ENCODE measurements at places on chromosomes 2 and 18.

DNA sequence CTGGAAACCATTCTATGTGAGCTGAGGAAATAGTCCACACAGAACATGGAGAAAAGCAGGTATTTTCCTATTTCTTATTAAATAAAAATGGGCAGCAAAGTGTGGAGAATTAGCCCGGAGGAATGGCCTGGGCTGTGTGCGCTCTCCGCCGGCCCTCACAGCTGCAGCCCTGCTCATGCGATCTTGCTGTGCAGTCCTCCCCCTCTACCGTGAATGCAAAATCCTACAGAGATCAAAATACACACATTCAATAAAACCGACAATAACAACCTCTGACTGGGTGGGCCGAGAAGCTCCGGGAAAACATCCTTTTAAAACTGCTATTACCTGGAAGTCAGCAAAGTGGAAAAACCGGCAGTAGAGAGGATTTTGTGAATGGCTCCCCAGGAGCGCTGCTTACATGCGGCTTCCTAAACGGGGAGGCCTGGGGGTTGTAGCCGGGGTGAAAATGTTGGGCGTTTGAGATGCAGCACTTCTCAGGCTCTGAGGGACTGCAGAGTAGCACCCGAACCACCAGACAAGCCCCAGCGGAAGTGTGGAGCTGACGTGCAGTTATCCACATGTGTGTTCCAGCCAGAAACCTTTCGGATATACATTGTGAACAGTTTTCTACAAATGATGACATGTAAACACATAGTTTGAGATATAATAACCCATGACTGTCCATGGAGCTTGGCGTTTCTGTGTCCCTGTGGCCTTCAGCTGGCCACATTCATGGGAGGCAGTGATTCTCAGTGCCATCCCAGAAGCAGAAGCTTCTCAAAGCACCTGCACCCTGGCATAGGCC is 94.2 kb upstream of the ALKAL2 start:
- DNase-seq, result no peak

GRCh38 chr18:75208155-75208835 is 644 bp downstream of the PTGR3 start:
- peak; percentile 45 for DNase-seq

GRCh38 chr2:163207693-163208370 is 369.3 kb upstream of the KCNH7 start:
- DNase-seq, result no peak

DNA sequence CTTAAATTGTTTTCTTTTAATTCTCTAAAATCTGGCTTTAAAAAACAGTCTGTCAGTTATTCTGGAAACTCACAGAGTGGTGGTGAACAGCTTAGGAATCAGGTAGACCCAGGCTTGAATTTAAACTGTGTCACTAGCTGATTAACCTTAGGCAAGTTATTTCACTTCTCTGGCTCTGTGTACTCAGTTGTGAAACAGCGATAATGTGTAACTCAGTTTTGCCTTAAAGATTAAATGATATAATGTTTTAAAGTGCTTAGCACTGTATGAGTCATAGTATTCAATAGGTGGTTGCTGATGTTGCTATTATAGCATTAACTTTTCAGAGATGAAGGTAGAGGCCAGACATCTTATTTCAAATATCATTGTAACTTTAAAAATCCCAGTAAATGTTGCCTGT is 40.7 kb downstream of the PKP4 start:
- no peak for DNase-seq

GRCh38 chr2:202426751-202427150 is 50.6 kb downstream of the BMPR2 start:
- DNase-seq, result no peak

- peak; percentile 9 for DNase-seq
Measured at GRCh38 chr2:232781765-232782164, 5.4 kb upstream of the KCNJ13 start.

GRCh38 chr2:177832611-177833433 is 239.8 kb downstream of the PDE11A start:
- DNase-seq, result no peak

GRCh38 chr2:64401529-64401880 is 52.5 kb upstream of the LGALSL start:
- DNase-seq, result no peak

- no peak for DNase-seq
Measured at GRCh38 chr2:188647430-188648070, 326.6 kb upstream of the COL3A1 start.

- DNase-seq, result no peak
Measured at GRCh38 chr2:19373352-19373751, 14.9 kb upstream of the OSR1 start.

DNA sequence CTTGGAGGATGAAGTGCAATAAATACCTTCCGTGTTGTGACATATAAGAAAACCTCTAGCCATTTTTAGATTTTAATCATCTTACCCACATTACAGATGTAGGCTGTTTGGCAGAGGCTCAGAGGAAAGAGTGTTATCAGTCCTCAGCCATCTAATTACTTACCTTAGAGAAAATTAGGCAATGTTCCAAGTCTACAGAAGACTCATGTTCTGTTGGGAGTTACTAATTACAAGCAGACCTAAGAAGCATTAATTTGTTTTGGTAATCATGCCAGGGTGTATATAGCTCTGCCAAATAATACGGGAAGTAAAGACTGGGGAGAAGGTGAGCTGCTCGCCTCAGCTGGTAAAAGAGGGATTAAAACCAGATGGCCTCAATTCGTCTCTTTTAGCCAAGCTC is 125.8 kb upstream of the PGAP1 start:
- no peak for DNase-seq

- no peak for DNase-seq
Measured at GRCh38 chr2:170323743-170324142, 145.8 kb downstream of the MYO3B start.

DNA sequence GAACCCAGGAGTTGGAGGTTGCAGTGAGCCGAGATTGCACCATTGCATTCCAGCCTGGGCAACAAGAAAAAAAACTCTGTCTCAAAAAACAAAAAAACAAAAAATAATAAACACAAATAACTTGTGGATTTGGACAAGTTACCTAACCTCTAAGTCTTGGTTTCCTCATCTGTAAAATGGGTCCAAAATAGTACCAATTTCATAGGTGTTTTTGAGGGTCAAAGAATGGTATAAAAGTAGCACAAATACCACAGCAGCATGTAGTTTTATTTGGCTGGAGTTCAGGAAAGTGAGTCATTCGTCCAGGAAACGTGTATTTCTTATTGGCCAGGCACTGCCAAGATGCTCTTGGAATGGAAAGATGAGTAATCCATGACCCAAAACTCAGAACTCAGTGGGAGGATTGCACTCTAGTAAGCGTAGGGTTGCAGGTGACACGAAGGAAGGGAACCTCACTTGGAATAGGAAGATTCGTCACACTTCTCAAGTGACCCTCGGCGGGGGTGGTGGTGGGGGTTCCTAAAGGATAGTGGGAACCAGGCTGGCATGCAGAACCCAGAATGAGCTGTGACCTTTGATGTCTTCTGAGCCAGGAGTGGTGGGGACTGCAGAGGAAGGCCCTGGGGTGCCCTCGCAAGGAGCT is 24.4 kb downstream of the GRHL1 start:
- DNase-seq, result peak; percentile 14

- no peak for DNase-seq
Measured at GRCh38 chr18:57767259-57768050, 35.7 kb downstream of the ATP8B1 start.

- no peak for DNase-seq
Measured at GRCh38 chr2:118246726-118247125, 158.5 kb downstream of the INSIG2 start.

DNA sequence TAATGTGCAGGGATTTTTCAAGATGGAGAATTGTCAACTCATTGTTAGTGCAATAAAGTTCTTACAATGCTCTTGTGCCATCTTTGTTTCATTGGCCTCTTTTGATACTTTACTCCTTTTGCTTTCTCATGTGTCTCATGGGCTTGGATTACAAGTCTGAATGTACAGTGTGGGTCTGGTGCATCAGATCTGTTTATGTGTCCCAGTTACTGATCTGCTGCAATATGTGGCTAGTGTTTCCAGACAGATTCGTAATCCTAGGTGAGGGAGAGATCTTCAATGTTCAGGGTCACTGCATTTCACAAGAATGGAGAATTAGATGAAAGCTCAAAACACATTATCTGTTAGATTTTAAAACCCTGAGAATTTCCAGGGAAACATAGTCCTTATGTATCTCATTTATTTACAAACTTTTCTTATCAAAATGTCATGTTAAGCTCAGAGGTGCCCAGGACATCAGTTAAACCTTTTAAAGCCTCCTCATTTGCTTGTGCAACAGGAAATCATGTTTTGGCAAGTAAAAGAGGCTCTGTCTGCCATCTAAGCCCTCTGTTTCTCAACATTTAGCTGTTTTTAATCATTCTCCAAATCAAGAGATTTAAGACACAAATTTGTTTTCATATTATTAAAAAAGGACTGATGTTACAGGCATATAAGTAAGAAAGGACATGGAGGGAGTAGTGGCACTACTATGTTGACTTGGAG is 108.1 kb downstream of the NUP35 start:
- DNase-seq, result no peak

- no peak for DNase-seq
Measured at GRCh38 chr18:74430806-74431571, 26.1 kb downstream of the DIPK1C start.

DNA sequence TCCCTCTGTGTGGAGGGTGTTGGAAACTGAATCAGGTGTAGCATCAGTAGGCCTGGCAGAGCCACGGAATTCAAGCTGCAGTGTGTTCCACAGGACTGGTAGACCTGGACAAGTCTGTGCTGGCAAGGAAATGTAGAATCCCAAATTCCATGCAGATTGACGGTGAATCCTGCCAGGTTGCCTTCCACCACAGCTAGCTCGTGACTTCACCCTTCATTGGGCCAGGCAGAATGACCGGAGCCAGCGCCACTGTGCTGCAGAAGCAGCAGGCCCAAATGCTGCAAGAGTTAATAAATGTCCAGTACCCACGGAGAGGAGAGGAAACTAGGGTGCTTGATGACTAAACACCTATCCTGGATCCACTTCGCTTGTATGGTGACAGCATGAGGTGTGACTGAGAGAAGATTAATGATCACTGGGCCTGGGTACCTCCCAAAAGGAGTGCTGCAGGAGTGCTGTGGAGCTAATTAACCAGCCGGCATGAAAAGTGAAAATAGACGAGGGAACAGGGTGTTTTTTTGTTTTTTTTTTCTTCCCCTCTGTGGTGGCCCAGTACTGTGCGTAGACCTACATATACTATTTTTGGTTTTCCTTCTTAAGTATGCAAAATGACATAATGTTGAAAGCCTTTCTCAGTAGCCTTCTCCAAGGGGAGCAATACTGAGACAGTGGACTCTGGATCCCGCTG is 122.2 kb downstream of the TANC1 start:
- peak; percentile 60 for DNase-seq

DNA sequence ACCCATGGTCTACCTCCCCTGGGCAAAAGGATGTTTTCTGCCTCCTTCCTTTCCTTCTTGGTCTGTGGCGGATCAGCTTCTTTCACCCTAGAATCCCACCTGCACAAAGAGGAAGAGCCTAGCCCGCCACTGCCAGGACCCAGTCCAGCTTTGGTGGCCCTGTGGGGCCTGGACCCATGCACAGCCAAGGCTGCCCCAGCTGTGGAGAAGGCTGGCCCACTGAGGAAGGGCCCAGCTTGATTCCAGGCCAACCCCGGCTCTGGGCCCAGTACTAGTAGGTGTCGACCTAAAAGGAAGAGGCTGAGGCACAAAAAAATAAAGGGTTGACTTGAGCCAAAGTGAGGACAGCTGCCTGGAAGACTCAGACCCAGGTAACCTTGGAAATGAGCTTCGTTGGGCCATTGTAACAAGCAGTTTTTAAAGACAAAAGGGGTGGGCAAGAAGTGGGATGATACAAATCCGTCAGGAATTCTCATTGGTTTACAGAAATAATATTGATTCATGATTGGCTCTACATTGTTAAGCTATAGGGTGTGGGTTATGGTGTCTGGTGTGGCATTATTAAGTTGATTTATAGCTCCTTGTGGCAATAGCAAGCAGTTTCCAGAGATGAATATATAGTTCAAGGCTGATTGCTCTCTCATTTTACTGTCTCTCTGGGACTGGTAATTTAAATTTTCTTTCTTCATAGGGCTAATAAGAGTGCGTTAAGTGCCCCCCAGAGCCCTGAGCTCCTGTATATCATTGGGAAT is 29.8 kb upstream of the MAL start:
- DNase-seq, result no peak

- DNase-seq, result peak; percentile 3
Measured at GRCh38 chr2:181231151-181231550, 226.0 kb upstream of the ITGA4 start.

GRCh38 chr2:27059141-27059820 is 7.8 kb downstream of the AGBL5 start:
- DNase-seq, result no peak

DNA sequence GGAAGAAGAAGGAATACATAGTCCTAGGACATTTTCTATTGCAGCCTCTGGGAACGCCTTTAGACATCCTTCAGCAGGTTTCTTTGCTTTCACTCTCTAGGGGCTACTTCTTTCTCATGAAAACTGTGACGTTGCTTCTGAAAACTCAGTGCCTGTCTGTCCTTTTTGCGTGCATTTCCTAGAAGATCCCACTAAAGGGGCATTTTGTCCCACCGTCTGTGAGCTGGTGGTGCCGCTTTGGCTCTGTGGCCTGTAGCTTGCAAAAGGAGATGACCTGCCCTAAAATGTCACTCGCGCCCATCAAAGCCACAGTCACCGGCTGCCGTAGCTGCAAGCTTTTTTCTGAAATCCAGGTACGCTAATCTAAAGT is 579 bp downstream of the STAT4 start:
- DNase-seq, result no peak

GRCh38 chr2:20171445-20171977 is 53.4 kb downstream of the SDC1 start:
- DNase-seq, result no peak

DNA sequence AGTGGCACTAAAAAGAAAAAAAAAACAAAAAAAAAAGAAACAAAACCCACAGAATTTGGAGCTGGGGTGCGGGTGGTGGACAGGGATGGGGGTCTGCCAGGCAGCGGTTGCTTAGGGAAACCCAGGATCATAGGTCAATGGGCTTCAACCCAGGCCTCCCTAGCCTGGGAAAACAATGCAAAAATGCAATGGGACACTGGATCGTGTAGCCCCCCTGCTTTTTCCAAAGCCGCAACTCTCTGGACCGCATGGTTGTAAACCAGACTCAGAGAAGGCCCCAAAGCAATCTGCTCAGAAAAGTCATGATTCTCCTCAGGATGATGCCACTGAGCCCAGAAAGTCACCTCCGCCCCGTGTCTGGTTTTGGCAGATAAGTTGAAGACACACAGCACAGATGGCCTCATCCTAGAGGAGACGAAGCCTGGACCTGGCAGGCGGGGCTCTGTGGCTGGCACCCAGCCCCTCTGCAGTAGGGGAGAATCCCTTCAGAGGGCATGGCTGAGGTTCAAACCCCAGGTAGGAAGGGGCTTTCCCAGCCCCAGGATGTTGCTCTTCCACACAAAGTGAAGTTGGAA is 5.1 kb downstream of the DLX2 start:
- no peak for DNase-seq

- no peak for DNase-seq
Measured at GRCh38 chr2:5661362-5661761, 30.8 kb upstream of the SOX11 start.
